ENCODE measurements at places on chromosomes 1 and 21.

- DNase-seq = no peak
Observed at GRCh38 chr1:28162151-28162550, 14.3 kb downstream of the PTAFR start.

DNA sequence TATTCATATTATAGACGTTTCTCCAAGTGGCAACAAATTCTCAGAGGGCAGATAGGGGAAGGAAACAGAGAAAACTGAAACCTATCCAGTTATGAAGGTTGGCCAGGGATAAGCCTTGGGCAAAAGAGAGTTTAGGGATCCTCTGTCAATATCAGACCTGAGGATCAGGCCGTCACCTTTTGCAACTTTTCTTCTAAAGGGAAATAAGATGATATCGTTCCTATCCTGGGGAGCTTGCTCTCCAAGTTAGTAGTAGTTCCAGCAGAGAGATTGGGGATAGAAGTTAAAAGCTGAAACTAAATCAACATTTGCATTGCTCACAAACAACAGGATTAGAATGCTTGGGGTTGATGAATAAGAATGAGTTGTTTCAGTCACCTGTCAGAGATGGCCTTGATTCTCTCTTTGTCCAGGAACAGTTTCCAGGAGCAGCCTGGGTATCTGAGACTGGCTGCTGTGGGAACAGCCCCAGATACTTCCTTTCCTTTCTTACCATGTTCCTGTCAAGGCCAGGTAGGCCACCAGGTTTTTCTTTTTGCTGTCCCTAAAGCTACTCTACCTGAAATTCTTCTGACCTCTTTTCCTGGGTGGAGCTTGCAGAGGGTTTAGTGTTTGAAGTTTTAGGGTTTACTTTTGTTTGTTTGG is 2.5 kb downstream of the RIIAD1 start:
- DNase-seq = no peak

DNA sequence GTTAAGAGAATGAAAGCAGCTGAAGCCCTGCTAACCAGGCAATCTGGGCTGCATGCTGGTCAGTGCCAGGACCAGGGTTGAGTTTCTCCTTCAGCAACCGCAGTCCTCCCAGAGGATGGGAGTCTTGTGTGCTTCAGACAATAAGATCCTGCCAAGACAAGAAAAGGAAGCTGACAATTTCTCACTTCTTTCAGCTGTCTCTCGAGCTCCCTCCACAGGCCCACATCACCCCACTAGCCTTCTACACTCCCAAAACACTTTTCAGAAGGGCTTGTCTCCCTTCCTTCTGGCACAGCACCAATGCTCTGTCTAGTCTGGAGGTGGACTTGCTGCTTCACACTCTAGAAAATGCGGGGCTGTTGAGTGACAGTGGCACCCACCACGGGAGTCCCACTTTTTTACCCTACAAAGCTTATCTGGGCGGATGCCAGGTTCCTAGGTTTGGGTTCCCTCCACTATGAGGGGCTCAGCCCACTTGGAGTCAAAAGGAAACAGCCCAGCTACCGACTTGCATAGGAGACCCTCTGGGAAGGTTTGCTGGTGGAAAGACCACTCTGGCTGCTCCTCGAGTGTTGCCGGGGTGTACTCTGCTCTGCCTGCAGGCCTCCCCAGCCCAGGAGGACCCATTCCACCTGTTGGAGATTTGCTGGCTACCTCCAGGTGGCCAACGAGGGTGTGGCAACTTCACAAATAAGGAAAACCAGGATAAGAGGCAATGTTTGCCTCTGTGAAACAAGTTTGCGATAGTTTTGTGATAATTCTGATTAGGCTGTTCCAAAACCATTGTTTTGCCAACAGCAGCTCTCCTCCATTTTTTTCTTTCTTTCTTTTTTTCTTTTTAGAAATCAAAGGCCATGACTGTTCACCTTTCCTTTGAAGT is 68.9 kb downstream of the TENT5C start:
- DNase-seq = no peak

DNA sequence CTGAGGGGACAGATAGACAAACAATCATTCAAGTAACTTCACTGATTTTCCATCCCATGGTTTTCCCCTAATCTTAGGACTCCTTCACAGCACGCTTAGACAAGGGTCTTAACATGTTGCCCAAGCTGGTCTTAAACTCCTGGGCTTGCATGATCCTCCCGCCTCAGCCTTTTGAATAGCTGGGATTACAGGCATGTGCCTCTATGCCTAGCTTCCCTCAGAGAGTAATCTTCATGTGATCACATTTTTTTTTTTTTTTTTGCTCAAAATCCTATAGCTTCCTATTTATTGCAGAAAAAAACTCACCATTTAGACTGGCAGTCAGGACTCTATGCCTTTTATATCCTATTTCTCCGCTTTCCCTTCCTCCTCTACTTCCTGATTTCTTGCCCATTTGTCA is 90.4 kb upstream of the DPH5 start:
- DNase-seq = no peak

DNA sequence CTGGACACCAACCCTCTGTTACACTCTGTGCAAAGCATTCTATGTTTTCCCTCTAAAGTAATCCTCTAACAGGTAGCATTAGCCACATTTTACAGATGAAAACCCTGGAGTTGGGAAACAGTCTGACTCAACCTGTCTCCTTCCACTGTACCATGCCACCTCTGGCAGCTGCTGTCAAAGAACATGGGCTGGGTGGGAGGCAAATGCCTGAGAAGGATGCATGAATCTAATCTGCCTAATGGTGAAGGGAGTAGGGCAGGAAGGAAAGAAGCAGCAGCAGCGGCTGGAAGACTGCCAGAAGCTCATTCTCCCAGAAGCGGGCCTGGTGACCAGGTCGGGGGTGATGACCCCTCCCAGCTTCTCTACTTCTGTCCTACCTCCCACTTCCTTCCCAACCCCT is 21.7 kb downstream of the LRRC71 start:
- no peak for DNase-seq

GRCh38 chr1:22851517-22851916 is 121.1 kb downstream of the LACTBL1 start:
- DNase-seq = no peak

DNA sequence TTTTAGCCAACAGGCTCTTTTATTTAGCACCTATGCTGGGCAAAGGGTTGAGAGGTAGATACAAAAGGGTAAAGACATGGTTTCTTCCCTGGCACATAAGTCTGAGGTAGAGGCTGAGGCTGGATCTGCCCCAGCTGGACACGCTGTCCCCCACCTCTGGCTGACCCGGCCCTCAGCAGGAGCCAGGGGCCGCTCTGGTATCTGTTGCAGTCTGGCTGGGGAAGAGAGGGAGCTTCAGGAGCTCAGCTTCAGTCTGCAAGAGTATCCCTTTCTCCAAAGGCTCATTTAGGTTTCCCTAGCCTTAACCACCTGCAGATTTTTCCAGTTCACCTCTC is 14.2 kb downstream of the BLACAT1 start:
- no peak for DNase-seq

DNA sequence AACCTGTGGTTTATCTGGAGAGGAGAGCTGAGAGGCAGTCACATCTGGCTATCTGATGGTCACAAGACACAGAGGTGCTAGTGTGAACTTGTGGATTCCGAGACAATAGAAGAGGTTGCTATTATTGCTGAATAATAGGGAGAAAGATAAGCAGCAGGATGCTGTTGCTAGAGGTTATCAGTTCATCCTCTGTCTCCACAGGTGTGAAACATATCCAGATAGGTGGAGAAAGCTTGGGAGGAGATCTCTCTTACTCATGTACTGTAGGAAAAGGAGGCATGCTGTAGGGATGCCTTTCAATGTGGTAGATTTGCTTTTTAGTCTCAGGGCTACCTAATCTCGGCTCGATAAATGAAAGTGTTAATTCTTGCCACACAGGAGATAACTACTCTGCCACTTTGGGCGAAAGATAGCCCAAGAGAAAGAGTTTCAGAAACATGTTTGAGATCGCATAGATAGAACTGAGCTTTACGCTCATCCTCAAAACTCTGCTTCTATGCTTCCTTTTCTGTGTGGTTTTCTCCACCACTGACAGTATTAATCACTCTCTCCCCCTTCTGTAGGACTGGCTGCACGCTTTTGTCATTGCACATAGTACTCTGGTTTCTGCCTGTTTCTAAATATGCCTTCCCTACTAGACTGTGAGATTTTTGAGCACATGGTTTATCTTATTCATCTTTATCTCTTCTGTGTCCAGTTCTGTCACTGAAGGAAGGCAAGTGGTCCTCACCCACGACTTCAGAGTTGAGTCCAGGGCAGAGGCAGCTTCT is 36.7 kb upstream of the PLXNA2 start:
- no peak for DNase-seq

DNA sequence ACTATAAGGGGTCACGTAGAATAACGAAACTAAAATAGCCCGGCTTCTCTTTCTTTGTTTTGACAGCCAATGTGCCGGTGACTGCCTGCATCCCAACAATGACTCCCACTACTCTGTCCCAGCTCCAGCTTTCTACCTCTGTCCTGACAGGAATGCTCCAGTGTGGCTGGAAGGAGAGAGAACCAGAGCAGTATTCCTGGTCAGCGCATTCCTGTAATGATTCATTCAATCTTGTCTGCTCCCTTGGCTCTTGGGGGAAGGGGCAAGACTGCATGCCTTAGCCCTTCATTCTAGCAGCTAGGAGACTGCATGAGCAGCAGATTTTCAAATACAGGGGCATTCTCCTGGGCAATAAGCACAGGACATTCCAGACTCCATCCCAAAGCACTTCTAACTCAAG is 132.1 kb upstream of the PRMT6 start:
- no peak for DNase-seq

GRCh38 chr21:45135122-45135521 is 60.7 kb downstream of the ADARB1 start:
- DNase-seq = no peak

DNA sequence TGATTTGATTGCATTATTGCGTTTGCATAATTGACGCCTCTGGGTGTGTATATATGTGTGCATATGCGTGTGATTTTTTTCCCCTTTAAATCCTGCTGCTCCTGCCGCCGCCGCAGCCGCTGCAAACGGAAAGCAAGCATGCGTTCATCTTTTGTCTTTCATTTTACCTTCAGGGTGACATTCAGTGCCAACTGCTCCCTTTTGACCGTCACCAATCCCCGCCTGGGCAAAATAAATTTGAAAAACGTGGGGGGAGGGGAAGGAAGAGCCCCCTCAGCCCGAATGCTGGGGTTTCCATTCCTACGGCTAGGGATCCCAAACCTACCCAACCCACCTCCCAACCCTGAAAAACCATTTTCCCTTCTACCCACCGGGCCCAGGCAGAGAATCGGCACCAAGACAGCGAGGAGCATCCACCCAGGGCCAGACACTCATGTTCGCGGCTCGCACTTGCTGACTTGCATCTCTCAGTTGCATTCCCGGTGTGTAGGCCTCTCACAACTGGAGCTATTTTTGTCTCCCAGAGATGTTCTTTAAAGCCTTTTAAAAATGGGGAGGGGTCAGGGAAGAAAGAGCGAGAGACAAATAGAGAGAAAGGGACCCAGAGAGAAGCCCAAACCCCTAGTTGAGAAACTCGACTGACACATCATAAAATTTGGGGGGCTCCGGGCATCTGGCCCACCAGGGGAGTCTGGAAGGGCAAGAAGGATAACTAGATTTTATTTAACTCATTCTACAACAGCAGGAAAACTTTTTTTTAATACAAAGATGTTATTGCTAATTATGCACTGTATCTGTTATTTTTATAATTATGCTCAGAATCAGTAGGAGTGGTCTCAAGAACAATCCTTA is 367.1 kb upstream of the ESRRG start:
- no peak for DNase-seq

GRCh38 chr21:46145159-46145839 is 10.1 kb downstream of the FTCD start:
- DNase-seq = no peak

- no peak for DNase-seq
Observed at GRCh38 chr1:203424861-203425662, 50.5 kb upstream of the PRELP start.

DNA sequence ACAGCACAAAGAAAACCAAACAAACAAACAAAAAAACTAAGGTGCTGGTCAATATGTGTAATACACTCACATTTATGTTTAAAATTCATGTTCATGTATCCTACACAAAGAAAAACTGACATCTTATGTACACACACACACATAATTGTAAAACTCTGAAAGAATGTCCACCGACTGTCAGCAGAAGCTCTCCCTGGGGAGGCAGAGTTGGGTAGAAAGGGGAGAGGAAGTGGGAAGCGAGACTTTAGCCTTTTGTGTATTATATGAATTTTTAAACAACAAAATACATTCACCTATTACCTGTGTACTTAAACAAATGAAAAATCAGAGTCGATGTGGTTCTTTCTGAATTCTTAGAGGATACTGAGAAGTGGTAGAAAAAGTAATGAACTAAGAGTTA is 88.3 kb downstream of the ABCA4 start:
- DNase-seq = no peak

- DNase-seq = no peak
Observed at GRCh38 chr1:20729155-20729931, 3.2 kb downstream of the SH2D5 start.

DNA sequence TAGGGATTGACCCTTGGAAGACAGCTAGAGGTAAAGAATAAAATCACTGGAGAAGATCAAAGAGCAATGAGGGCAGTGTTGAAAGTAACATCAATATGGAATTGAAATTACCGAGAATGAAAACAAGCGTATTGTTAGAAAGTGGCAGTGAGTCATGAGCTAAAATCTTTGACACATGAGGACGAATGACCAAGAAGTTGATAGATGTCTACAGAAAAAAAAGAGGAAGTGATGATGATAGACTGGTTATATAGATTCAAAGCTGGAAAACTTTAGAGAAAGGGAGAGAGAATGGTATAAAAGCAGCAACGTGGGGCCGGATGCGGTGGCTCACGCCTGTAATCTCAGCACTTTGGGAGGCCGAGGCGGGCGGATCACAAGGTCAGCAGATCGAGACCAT is 12.5 kb upstream of the DNM3 start:
- DNase-seq = no peak

GRCh38 chr1:152061952-152062351 is 25.1 kb upstream of the S100A11 start:
- no peak for DNase-seq

- DNase-seq = no peak
Observed at GRCh38 chr1:7663451-7664146, 107.5 kb upstream of the VAMP3 start.

- DNase-seq = no peak
Observed at GRCh38 chr1:164240081-164240480, 318.9 kb upstream of the PBX1 start.

GRCh38 chr1:66925944-66926343 is 1.2 kb downstream of the MIER1 start:
- DNase-seq = no peak

DNA sequence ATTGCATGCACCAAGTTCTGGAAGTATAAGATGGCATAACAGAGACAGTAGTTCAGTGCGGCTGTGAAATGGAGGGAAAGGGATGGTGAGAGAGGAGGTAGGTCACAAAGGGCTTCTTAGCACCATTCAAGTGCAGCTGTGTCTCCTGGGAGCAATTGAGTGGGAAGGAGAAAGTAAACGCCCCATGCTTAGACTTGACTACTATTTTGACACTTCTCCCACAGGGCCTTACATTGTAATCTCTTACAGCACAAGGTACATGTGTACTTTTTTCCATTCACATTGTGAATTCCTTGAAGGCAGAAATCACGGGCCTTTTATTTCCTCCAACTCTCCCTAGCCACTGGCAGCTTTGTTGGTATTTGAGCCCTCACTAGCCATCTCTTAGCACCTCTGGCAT is 239.6 kb upstream of the FOXD3 start:
- DNase-seq = no peak

Data from GM18507 (cell line).